Natural killer cell (primary cell): ENCODE measurements at places on chromosomes 7 and 10.

DNA sequence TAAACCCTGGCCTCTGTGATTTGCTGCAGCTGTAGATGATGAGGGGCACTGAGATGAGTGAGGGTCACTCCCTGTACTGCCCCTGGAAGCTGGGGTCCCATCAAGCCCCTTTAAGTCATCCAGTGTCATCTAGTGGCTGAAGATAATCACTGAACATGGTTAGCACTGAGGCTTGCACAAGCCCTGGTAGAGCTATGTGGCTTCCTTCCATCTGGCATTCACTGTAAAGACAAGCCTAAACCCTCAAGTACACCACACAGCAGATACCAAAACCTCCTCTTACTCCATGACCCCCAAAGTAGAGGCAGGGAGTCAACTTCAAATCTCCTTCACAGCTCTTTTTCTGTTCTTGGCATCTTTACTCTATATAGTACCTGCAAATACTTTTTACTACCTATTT is 72.7 kb upstream of the MRLN start:
- no peak for DNase-seq

GRCh38 chr10:27145937-27146336 is 8.2 kb downstream of the YME1L1 start:
- DNase-seq: no peak

GRCh38 chr10:96261930-96262329 is 9.4 kb downstream of the BLNK start:
- DNase-seq: no peak

- no peak for DNase-seq
These were observed 69.0 kb downstream of the HACD1 start for GRCh38 chr10:17548162-17548561.

GRCh38 chr7:71198887-71199286 is 66.9 kb downstream of the GALNT17 start:
- DNase-seq: no peak

DNA sequence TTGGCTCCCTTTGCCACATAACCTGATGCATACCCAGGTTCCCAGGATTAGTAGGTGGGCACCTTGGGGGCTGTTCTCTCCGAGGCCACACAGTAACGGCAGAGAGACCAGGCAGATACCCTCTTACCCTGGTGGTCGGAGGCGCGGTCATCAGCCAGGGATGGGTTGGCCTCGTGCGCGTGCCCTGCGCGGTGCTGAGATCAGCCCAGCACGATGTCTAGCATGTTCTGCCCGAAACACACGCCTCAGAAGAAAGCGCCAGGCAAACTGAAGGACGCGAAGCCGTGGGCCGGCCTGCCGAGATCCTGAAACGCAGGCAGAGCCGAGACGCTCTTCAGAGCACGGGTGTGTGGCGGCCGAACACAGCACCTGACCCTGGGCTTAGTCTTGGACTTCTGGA is 34.7 kb upstream of the CFAP46 start:
- DNase-seq: no peak

GRCh38 chr10:34696423-34696822 is 118.7 kb downstream of the PARD3 start:
- DNase-seq: no peak

DNA sequence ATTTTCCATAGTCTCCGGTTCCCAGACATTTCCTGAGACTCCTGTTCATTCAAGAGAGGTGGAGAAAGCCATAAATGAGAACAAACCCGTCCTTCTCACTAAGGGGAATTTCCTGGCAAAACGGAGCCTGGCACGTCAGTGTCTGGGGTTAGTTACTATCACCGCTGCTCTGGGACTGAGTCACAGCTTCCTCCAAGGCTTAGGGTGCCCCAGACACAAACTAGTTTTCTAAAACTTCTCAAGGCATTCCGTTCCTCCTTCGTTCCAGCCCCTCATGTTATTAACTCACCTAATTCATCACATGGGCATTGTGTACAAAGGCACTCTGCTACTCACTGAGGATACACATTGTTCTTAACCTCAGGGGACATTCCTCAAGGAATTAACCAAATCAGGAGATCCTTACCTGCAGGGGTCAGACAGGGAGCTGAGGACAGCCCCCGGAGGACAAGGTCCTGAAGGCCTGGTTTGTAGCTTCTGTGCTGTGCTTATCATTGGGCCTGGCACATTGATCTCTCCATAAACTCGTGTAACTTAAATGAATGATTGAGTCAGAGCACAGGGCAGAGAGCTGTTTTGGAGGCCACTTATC is 103.0 kb upstream of the KLF6 start:
- DNase-seq: no peak

DNA sequence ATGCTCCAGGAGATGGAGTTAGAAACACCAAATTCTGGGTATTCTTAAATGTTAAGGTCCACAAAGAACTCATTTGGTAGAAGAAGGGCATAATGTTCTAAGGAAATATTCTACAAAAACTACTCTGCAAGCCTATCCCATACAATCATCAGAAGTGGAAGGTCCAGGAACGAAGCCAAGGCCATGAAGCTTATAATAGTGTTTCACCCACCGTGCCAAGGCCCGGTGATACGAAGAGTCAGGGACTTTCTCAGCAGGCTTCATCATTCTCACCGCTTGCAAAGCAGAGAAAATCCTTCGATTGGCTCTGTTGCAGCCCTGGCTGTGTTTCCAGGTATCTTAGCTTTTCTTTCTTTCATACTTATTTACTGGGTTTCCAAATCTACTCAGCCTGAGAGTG is 351.9 kb upstream of the CELF2 start:
- DNase-seq: no peak

- no peak for DNase-seq
These were observed 483.0 kb upstream of the PFKP start for GRCh38 chr10:2584385-2584784.

GRCh38 chr7:48742079-48742798 is 182.1 kb upstream of the CDC14C start:
- no peak for DNase-seq

- no peak for DNase-seq
These were observed 211.3 kb downstream of the SKIDA1 start for GRCh38 chr10:21314111-21314626.

GRCh38 chr7:815284-816216 is 16.7 kb upstream of the SUN1 start:
- DNase-seq: no peak

DNA sequence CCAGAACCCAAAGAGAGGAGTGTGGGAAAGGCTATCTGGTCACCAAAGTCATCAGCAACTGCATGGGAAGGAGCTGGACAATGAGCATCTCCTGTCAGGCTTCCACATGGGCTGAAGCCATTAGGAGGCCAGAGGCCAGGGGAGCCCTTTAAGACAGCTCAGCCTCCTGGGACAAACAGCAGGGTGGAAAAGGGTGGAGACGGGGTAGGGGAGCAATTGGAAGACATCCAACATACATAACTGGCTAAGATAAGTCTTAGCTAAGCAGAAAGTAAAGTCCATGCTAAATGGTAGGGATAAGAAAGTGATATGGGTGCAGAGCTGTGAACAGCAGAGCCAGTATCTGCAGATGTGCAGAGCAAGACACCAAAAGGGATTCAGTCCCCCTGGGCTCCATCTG is 1.5 kb upstream of the OAT start:
- DNase-seq: no peak

- DNase-seq: no peak
These were observed 82.3 kb downstream of the HTR7 start for GRCh38 chr10:90775351-90776028.

DNA sequence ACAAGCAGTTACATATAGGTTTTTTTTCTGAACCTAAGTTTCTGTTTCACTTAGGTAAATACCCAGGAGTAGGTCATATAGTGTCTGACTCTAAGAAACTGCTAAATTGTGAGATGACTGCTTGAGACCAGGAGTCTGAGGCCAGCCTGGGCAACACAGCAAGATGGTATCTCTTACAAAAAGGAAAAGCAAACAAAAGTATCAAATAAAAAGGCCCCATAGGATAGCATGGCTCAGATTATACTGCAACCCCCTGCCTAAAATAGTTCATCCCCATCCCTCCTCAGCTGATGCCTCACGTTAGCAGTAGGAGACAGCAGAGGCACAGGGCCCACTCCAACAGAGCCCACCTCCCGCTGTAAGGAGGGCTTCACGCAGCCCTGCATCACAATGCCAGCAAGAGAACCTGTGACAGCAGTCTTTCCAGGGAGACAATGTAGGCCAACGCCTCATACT is 90.3 kb downstream of the SRPK2 start:
- no peak for DNase-seq

GRCh38 chr7:7099584-7100014 is 82.7 kb upstream of the C1GALT1 start:
- no peak for DNase-seq

DNA sequence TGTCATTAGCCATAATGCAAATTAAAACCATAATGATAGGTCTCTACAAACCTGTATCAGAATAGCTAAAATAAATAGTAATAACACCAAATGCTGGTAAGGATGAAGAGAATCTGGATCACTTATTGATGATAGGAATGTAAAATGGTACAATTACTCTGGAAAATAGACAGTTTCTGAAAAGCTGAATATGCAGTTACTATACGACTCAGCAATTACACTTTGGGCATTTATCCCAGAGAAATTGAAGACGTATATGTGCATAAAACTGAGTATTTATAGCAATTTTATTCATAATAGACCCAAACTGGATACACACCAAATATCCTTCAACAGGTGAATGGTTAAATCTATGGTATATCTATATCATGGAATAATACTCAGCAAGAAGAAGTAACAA is 7.9 kb downstream of the RPA3 start:
- no peak for DNase-seq

GRCh38 chr7:141497391-141497790 is 53.8 kb upstream of the AGK start:
- no peak for DNase-seq

DNA sequence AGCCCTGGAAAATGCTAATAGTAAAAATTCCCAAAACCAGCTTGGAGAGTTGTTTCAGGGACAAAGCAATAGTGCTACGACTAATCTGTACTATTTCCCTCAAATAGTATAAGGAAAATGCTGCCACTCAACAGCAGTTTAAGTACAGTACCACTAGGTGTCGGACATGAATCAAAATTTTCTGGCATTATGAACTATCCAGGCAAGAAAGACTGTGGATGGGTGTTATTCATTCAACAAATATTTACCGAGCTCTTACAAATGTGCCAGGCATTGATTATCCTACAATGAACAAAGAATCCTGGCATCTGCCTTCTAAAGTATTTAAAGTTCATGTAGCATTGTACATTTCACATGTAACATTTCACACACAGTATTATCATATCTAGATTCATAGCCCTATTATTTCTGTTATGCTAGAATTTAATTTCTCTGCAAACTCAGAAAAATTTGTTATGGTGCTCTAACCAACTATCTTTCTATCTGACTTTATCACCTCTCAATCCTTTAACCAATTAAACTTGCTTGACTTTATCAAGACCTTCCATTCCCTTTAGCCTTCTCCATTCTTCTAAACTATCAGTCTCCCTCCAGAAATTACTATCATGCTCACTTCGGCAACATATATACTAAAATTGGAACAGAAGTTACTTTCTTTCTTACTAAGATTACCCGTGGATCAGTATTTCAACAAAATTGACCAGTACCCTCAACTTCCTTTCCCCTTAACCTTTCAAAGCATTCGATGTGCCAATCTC is 80.6 kb downstream of the ARHGAP21 start:
- DNase-seq: no peak

GRCh38 chr10:123855008-123855684 is 36.5 kb downstream of the CPXM2 start:
- DNase-seq: no peak

- no peak for DNase-seq
These were observed 10.5 kb upstream of the TTYH3 start for GRCh38 chr7:2621061-2621828.

DNA sequence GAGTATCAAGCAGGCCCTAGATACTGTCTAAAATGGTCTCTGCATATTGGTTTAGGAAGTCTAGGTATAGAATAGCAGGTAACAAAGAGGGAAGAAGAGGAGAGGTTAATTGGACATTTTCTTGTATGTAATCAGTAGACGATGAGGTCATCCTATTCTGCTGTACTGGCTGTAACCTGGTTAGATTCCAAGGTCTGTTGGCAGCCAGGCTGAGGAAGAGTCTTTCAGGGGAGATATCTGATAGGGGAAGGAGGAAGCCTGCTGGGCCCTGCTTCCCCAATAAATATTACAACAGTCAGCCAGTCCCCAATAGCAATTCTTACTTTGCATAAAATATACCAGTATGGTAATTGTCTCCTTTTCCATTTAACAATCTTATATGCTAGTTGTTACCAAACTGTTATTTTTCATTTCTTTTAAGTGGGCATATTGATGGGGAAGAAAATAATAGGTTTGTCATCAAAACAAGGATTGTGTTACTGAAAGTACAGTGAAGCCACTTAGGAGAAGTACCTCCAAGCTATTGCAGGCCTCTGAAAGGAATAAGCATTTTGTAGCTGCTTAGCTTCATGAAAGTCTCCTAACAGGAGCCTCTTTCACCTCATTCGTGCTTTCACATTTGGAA is 186.4 kb downstream of the LRRC4 start:
- DNase-seq: no peak

GRCh38 chr7:8724080-8724718 is 290.8 kb downstream of the NXPH1 start:
- no peak for DNase-seq

DNA sequence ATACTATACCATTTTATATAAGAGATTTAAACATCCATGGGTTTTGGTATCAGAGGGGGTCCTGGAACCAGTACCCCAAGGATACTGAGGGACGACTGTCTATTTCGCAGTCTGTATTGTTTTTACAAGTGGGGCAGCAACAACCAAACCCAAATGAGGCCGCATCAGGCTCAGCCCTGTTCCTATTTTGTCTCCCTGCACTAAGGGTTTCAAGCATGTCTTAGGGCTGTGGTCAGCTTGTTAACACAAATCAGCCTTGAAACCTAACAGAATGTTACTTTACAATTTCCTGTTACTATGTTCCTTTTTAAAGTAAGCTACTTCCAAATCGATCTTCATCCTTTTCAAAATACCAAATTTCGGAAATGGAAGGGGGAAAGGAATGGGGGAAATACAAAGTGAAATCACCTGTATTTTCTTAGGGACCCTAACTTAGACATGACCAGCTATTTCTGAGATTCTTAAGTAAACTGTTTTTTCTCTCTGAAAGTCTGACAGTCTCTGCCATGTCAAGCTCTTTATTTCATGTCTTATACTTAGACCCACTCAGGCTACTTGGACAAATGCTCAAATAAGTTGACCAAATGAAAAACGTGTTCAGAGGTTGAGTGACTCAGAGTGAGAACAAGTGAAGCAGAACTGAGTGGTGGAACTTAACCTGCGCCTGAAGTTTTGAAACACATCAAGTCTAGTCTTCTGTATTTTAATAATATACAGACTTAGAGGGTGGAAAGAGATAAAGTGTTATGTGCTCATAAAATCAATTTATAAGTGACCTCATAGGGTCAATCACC is 75.8 kb downstream of the C1GALT1 start:
- peak; percentile 56 for DNase-seq

DNA sequence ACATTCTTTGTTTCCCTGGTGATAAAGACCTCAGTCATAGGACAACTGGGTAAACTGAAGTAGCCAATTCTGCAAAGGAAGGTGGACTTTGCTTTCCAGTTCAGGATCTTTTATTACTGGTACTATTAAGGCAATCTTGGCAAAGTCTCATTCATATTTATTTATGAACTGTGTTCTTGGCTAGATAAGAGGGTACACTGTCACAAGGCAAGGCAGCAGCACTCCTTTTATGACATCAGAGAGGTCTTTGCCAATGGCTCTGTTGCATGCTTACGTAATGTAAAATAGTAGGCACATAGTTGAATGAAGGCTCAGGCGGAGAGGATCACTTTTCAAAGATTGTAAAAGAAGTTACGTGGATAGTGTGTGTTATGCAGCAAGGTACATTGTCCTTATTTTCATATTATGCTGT is 63.7 kb upstream of the PDK4 start:
- no peak for DNase-seq

GRCh38 chr7:117621075-117621618 is 141.3 kb downstream of the CFTR start:
- DNase-seq: no peak

- no peak for DNase-seq
These were observed 86.6 kb upstream of the CYTH3 start for GRCh38 chr7:6359021-6359420.
